MV-4-11 (cell line): ENCODE measurements at places on chromosomes 16 and 17.
A peak's percentile ranks its signal among the peaks of the same experiment; 100 is the strongest.

GRCh38 chr16:83721676-83722075, 86.1 kb upstream of the HSBP1 start:
- DNase-seq: peak; percentile 13

DNA sequence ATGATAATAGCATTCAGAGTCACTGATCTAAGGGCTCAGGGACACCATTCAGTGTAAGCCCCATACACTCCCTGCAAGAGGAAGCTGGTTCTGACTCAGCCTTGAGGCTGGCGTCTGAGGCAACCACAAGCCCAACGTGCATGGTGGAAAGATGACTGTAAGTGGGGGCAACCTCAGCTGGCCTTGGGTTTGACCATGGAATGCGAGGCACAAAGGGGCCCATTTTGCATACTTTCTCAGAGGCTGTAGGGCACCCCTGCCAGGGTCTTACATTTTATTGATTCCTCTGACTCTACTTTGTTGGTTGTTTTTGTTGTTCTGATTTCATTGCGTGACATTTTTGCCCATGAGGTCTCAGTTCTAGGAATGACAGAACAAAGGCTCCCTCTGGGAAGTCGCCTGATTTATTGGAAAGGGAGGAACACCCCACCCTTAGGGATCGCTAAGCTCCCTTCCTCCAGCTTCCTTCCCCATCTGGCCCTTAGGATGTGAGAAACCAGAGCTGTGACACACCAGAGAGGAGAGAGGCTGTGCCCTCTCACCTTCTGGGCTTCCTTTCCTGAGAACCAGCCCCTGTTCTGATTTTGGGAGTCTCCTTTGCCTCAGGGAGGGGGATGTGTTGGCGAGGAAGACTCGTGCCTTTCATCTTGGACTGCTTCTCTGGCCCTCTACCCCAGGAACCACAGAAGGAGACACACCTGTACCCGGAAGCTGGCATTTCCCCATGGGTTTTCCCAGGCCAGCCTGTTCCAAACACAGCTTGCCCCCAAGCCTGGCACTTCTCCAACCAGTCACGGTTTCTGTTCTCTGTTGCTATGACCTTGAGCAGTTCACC, 5.6 kb upstream of the CIITA start:
- peak; percentile 95 for DNase-seq

DNA sequence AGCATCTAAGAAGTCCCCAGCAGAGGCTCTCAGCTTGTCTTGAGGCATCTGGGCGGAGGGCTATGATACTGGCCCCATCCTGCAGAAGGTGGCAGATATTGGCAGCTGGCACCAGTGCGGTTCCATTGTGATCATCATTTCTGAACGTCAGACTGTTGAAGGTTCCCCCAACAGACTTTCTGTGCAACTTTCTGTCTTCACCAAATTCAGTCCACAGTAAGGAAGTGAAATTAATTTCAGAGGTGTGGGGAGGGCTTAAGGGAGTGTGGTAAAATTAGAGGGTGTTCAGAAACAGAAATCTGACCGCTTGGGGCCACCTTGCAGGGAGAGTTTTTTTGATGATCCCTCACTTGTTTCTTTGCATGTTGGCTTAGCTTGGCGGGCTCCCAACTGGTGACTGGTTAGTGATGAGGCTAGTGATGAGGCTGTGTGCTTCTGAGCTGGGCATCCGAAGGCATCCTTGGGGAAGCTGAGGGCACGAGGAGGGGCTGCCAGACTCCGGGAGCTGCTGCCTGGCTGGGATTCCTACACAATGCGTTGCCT, at the start of gene CIITA:
Gene CIITA, plus strand, starts transcription at position 404 of the 543 bp plus-strand sequence. Its CDS starts 129 bp downstream, at position 533.
- peak; percentile 99 for DNase-seq

DNA sequence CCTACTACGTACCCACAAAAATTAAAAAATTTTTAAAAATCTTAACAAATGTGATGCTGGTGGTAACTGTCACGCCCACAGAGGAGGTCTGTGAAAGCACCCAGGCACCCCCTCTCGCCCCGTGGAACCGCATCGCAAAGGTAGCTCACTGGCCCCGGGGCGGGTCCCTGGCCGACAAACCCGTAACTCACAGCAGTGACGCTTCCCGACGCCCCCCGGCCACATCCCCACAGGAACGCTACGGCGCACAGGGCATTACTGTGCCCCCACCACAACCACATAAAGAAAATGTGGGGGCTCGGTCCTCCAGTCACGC, 366 bp downstream of the ANKS3 start:
- no peak for DNase-seq

- DNase-seq: peak; percentile 26
These were observed at the start of gene UBTF for GRCh38 chr17:44219616-44220212. TSS of gene UBTF (minus strand) at chr17:44219675. CDS start at chr17:44218229, 1,446 bp downstream.

DNA sequence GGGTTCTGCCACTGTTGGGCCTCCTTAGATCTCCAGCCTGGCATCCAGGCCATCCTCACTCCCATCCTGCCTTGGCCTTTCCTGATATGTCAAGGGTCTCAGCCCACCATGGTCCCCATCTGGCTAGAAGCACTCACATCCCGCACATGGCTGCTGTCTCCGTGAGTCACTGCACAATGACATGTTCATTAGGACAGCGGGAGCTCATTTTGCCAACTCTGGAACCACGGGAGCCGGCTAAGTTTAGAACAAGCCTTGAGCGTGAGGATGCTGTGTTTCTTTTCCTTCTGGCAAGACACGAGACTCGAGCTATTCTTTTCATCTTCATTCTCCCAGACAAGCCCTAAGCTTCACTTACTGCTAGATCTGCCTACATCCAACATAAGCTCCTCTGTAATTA, 65.7 kb upstream of the KSR1 start:
- no peak for DNase-seq

DNA sequence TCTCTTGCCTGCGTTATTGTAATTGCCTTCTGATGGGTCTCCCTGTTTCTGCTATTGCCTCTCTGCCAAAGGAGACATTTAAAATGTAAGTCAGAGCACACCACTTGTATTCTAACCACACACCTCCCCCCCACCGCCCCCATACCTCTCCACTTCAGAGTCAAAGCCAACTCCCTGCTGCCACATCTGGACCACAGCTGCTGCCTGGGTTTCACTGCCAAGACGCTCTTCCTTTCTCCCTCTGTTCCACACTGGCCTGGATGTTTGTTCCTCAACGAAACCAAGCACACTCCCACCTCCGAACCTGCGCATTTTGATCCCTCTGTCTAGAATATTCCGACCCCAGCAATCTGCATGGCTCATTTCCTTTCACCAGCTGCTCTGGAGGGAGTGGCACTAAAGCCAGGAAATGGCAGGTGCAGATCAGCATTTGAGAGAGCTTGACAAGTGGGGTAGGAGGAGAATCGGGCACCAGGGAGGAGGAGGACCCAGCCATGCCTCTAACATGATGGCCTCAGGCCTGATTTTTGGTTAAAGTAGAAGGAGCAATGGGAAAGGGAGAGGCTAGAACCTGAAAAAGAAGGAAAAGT, 92.4 kb upstream of the HS3ST2 start:
- DNase-seq: no peak

DNA sequence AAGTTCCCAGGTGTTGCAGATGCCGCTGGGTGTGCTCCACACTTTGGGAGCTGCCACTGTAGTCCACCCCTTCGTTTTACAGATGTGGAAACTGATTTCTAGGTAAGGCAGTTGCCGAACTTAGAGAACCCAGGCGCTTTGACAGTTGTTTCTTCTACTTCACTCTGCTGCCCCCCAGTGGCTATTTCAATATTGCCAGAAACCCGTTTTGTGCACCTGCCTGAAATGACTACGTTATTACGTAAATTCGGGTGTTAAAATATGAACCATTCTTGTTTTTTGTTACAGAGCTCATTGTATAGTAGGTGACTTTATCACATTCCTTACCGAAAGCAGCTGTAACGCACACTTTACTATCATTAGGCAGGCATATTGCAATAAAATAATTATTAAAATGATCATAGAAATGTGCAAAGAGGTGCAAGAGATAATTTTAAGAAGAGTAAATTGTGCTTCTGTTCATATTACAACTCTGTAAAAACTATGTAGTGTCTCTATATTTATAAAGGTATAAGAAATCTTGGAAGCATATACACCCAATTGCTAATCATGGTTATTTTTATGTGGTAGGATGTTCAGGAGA, 44.9 kb downstream of the OTOA start:
- DNase-seq: peak; percentile 75

DNA sequence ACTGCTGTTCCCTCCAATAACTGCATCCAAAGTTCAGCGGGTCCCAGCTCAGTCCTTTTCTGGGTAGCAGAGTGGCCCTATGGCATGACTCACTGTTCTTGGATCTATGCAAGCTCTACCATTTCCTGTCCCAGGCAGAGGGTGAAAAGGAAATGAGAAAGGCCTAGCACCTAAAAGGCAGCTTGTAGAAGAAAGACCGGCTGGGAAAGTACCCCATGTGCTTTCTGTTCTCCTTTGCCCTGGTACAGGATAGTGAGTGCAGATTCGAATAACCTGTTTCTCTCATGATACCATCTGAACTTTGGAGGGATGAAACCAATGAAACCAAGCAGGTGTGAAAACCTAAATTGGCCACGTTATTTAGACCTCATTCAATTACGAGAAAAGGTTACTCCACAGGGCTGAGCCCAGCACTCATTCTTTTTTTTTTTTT, 12.7 kb upstream of the HASPIN start:
- peak; percentile 94 for DNase-seq

DNA sequence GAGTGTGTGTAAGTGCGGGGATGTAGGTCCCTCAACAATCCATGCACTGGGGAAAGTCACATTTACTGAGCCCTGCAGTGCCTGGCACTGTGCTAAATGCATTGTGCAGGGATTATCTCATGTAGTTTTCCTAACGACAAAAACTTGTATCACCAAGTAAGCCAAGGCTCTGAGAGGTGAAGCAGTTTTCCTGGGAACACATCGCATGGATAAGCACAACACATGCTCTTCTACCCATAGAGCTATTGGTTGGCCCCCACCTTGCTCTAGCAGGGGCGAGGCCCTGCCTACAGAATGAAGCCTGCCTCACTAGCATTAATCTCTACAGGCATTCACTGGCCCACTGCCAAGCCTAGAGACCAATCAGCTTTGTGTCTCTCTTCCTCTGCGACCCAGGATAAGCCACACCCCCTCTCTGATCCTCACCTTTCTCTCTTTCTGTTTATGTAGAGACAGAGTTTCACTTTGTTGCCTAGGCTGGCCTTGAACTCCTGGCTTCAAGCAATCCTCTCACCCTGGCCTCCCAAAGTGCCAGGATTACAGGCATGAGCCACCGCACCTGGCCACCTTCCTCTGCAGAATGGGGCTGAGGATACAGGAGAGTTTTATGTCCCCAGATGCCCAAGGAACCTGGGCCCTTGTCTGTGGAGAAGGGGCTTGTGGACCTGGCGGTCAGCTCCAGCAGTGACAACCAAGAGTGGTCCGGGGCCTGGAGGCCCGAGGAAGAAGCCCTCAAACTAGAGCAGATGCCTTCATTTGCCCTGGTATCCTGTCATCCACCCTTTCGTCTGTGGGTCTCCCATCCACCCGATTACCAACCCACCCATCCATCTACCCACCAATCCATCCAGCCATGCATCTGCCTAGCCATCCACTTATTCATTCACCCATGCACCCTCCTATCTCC, 12.8 kb downstream of the CDH16 start:
- no peak for DNase-seq

DNA sequence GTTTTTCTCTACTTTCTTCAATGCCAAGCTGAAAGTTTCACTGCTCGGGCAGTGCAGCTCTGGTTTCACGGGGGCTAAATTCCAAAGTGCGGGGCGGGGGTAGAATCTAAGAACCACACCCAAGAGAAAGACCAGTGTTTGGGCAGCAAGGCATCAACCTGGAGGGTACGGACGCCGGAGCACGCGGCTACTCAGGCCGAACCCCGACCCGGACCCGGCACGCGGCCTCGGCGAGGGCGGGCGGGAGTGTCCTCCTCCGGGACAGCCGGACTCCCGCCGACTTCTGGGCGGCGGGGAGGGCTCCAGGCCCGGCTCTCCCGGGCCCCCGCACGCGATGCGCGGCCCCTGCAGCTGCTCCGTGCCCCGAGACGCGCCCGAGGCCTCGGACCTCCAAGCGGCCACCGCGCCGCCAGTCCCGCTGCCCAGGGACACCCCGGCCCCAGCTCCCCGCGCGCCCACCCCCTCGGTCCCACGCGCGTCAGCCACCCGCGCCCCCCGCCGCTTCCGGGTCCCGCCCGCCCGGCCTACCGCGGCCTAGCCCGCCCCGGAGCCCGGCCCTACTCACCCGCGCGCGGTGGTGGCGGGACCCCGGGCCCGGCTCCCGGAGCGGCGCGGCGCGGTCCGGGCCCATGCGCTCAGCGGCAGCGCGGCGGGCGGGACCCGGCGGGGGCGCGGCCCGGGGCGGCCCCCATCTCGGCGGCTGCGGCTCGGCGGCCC, 561 bp downstream of the AXIN1 start:
- DNase-seq: no peak

GRCh38 chr16:29812754-29813643, 1.0 kb downstream of the PRRT2 start:
- no peak for DNase-seq

GRCh38 chr17:27259356-27259755, 34.6 kb upstream of the WSB1 start:
- DNase-seq: peak; percentile 50

DNA sequence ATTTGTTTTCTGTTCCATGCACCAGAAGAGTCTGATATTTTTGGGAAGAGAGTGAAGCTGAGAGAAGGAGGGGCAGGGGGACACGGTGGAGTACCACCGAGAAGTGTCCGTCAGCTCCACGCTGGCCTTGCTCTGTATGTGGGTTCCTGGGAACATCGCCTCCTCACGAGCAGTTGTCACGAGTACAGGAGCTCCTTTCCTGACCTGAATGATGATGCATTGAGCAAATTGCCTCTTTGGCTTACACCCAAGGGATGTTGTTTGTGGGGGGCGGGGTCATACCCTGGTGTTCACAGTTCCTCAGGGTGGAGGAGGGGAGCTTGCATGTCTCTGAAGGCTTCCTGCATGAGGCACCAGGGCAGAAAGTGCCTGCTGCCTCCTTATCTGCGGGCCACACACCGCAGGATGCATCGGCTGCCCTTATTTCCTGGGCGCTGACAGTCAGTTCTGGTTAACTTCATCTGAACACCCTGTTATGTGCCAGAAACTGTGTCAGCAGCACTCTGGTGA, 36.2 kb downstream of the RGS9 start:
- DNase-seq: no peak

DNA sequence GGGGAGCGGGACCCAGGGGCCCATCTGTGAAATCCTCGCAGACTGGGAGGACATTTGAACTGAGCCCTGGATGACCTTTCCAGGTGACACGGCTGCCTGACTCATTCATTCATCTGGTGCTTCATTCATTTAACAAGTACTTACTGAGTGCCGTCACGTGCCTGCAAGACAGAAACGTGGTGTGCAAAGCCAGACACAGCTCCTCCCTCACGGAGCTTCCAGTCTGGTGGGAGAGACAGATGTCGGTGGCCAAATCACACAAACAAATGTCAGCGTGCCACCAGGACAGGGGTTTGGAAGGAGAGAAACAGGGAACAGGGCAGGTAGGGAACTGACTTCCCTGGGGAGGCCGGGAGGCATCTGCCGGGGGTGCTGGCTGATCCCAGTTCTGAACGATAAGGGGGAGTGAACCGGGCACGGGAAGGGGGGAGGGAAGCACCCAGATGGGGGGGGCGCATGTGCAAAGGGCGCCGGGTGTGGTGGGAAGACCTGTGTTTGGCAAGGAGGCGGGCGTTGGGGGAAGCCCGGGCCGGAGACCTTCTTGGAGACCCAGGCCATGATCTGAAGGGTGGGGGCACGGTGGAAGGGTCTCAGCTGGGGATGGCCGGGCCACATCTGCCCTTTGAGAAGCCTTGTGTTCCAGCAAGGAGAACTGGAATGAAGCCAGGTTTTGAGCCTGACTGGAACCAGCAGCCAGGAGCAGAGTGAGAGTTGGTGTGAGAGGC, 93.6 kb upstream of the CIBAR2 start:
- no peak for DNase-seq
